ENCODE measurements at places on chromosomes 4 and X. TPM values are rescaled to one million over a fixed set of nuclear protein-coding genes. Genes with fewer than 3 reads are reported as not detected.

Gene GDPD2
- 0.07 TPM for total RNA-seq

Gene RHOXF1
- total RNA-seq: not detected

Gene HERC5
- 4.2 TPM for total RNA-seq

Gene EPGN
- not detected for total RNA-seq

Gene DNAAF6
- total RNA-seq: not detected

Gene MGARP
- 0.67 TPM for total RNA-seq

Gene MYOZ2
- not detected for total RNA-seq

Gene GC
- total RNA-seq: not detected

Gene RS1
- not detected for total RNA-seq

Gene SLC7A11
- 33.3 TPM for total RNA-seq

Gene CBR4
- 4.3 TPM for total RNA-seq

Gene SSX1
- not detected for total RNA-seq

Gene AR
- 3.5 TPM for total RNA-seq

Gene PAGE5
- total RNA-seq: not detected

Gene G6PD
- total RNA-seq: 1,412 TPM

Gene GPR119
- total RNA-seq: not detected

Gene ASB9
- total RNA-seq: 27.1 TPM

Gene PLAC8
- 1.3 TPM for total RNA-seq

Gene F9
- total RNA-seq: not detected

Gene FAM9C
- total RNA-seq: not detected

Gene OTC
- total RNA-seq: not detected

Gene NSG1
- 0.96 TPM for total RNA-seq

Gene CACNA1F
- total RNA-seq: not detected

Gene ABLIM2
- total RNA-seq: 0.38 TPM

Gene SLBP
- 87.8 TPM for total RNA-seq

Gene MMRN1
- not detected for total RNA-seq

Gene DCX
- not detected for total RNA-seq

Gene WDR13
- total RNA-seq: 48.4 TPM

Gene MED28
- total RNA-seq: 29.3 TPM

Gene XAGE1B
- 215 TPM for total RNA-seq

Gene PCDH18
- total RNA-seq: not detected

Gene POLN
- total RNA-seq: 0.55 TPM

Gene HAND2
- 0.36 TPM for total RNA-seq

Gene RAB9B
- not detected for total RNA-seq

Gene SHOX
- not detected for total RNA-seq

Gene FRAS1
- total RNA-seq: 3.1 TPM

Gene CFAP47
- not detected for total RNA-seq

Gene BCORL1
- 8.4 TPM for total RNA-seq

Gene TMEM271
- total RNA-seq: not detected

Gene PHOX2B
- not detected for total RNA-seq
